ENCODE measurements at places on chromosomes 16 and 17.

GRCh38 chr17:2025622-2026309, 632 bp upstream of the RTN4RL1 start:
- no peak for DNase-seq

DNA sequence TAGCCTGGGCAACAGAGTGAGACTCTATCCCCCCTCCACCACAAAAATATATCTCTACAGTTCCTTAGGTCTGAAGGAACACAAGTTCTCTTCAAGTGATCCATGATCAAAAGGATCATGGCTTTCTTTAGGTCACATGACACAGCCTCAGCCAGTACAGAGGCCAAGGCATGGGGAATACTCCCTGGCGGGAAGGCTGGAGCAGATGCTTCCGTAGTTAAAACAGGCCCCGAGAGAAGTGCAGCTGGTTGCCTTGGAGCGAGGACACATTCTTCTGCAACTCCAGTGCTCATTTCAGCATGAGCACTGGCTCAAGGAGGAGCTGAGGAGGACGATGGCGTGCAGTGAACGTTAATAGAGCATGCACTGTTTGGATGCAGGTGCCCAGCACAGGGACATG, 13.5 kb downstream of the CDIP1 start:
- DNase-seq = no peak

DNA sequence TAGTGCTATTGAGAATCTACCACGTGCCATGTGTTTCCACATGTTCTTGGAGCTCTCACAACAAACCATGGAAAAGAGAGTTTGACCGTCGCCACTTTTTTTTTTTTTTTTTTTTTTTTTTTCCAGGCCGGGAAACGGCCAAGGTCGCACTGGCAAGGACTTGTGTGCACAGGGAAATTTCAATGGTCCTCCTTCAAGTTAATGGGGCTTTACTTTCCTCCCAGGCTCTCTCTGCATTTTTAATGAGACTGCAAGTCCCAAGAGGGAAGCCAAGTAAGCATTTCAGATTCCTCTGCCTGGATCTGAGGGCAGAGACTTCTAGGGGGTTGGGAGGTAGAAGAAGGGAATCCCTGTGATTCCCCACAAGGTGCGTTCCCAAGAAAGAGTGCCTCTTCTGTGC, 94.7 kb upstream of the MPHOSPH6 start:
- no peak for DNase-seq

DNA sequence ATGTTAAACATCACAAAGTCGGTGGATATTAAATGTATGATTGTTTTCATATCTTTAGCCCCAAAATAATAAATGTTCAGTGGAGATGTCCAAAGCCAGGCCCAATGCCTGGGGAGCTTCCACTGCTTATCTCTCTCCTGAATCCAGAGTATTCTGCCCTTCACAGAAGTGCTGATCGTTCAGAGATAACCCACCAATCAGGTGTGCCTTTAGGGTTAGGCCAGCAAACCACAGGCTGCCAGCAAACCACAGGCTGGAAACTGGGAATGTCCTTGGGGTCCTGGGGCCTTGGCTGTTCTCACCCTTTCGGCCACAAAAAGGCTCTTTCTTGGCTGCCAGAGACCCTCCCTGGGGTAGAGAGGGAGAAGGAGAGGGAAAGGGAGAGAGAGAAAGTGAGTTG, 33.9 kb downstream of the NXN start:
- DNase-seq = no peak

DNA sequence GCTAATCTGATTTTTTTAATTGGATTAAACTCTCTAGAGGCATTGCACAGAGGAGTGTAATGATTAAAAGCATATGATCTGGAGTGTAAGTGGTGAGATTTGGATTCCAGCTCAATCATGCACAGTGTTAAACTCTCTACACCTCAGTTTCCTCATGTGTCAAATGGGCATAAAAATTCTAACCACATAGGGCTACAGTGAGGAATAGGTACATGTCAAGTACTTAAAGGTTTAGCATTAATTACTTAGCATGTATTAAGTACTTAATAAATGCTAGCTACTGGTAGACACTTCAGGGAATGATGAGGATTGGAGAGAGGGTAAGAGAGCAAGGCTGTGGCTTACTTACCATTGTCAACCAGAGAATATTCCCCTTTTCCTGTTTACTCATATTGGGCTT, 17.1 kb downstream of the ERI2 start:
- no peak for DNase-seq

DNA sequence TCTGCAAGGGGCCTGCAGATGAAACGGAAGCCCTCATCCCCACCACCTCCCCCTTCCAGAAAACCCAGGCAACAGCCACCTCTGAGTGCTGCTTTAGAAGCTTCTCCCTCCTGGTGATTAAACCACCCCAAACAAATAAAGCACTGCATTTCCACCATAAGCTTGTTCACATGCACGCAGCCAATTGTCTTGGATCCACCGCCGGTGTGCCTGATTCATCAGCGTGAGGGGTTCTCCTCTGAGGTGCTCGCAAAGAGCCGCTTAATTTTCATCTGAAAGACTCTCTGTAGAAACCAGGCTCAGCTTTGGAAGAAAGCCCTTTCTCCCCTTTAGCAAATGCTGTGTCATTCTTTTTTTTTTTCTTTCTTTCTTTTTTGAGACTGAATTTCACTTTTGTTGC, 155.2 kb upstream of the EEF2KMT start:
- DNase-seq = no peak

DNA sequence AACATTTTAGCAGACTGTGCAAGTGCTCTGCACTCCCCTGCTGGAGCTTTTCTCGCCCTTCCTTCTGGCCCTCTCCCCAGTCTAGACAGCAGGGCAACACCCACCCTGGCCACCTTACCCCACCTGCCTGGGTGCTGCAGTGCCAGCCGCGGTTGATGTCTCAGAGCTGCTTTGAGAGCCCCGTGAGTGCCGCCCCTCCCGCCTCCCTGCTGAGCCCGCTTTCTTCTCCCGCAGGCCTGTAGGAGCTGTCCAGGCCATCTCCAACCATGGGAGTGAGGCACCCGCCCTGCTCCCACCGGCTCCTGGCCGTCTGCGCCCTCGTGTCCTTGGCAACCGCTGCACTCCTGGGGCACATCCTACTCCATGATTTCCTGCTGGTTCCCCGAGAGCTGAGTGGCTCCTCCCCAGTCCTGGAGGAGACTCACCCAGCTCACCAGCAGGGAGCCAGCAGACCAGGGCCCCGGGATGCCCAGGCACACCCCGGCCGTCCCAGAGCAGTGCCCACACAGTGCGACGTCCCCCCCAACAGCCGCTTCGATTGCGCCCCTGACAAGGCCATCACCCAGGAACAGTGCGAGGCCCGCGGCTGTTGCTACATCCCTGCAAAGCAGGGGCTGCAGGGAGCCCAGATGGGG, 3.1 kb downstream of the GAA start:
- no peak for DNase-seq

- DNase-seq = no peak
Measured at GRCh38 chr16:11175787-11176341, 80.1 kb downstream of the SOCS1 start.

DNA sequence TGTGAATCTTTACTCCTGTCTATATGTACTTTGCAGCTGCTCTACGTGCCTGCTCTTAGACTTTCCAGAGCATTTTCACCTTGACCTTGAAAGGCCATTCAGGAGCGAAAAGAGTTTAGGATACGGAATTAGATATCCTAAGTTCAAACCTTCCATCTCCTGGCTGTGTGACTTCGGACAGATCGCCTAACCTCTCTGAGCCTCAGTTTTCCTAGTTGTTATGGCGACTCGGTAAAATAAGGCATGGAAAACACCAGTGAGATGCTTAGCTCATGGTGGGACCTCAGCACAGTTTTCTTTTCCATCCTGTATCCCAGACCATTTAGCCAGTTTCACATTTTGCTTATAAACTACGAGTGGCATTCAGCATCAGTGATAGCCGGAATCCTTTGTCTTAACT, 233.7 kb downstream of the RBFOX1 start:
- DNase-seq = no peak

GRCh38 chr16:85204242-85205010, 92.2 kb upstream of the CIBAR2 start:
- DNase-seq = no peak

DNA sequence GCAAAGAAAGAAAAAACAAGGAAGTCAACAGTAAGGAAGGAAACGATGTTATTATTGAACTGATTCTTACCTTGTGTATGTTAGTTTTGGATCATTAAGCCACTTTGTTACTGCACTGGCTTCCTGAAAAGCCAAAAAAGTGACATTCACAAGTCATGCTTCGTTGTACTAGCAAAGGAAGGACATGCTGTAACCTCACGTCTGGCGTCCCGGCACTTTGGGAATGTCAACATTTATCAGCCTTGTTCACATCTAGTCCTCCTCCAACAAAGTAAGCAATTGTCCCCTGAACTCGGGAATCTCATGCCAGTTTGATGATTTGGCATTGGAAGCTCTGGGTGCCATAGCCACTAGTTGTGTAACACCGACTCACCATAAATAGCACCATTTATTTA, 731 bp upstream of the MKS1 start:
- no peak for DNase-seq

DNA sequence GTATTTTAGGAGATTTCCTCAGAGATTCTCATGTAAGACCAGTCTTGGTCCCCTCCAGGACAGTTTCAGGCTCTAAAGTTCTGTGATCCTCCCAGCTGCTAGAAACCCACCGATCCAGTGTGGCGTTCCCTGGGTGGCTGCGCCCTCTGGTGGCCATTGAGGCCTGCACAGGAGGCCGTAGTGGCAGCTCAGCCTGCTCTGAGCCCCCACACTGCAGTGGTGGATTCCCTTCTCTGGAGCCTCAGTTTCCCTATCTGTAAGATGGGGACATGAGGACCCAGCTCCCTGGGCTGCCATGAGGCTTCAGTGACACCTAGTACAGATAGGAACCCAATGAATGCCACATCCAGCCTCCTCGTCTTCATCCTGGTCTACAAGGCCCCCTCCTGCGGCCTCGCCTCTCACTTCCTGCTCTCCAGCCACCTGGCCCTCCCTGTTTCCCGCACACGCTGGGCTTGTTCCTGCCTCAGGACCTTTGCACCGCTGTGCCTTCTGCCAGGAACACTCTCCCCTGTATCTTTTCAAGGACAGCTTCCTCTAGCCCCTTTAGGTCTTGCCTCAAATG, 16.5 kb downstream of the CCDC102A start:
- DNase-seq = peak; percentile 47

GRCh38 chr16:50881331-50881830, 139.5 kb downstream of the CYLD start:
- DNase-seq = no peak

GRCh38 chr17:36921095-36921851, 16.0 kb upstream of the LHX1 start:
- DNase-seq = no peak

DNA sequence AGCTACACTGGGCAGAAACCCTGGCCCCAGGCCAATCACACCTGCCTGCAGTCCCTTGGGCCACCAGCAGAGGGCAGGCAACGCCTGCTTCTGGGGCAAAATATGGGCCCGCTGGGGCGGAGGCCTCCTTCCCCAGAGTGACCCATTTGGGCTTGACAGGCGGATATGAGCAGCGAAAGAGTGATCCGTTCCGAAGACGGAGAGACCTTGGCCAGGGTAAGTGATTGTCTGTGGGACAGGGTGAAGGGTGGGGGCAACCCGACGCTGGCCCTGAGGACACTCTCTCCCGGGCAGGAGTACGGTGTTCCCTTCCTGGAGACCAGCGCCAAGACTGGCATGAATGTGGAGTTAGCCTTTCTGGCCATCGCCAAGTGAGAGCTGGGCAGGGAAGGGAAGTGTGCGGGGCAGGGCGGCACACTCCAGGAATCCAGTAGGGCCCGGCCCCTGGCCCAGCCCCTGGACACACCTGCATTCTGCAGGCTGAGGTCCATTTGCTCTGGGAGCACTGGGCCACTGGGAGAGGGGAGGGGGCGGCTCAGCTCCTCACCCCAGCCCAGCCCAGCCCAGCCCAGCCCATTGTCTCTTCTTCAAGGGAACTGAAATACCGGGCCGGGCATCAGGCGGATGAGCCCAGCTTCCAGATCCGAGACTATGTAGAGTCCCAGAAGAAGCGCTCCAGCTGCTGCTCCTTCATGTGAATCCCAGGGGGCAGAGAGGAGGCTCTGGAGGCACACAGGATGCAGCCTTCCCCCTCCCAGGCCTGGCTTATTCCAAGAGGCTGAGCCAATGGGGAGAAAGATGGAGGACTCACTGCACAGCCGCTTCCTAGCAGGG, 3.5 kb upstream of the NHERF1 start:
- peak; percentile 78 for DNase-seq

GRCh38 chr17:66564992-66565465, 262.6 kb downstream of the PRKCA start:
- DNase-seq = no peak

DNA sequence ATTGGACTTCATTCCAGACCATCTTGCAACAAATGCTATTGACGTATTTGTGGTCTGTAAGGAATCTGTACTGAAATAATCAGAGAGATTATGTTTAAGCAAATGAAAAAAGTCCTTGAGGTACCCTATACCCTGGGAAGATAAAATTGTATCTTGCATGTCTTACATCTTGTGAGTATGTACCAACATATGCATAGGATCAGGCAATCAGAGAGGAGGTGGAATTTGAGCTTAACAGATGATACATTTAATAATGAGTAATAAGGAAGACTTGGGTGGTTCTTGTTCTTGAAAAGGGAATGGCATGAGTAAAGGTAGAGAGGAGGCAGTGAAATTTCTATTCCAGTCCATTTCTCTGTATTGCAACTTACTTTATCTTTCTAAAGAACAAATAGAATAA, 10.6 kb downstream of the MOSMO start:
- DNase-seq = no peak

- DNase-seq = no peak
Measured at GRCh38 chr17:47225911-47226688, 17.0 kb downstream of the MYL4 start.

- DNase-seq = no peak
Measured at GRCh38 chr17:48981927-48982539, 13.6 kb upstream of the GIP start.

GRCh38 chr17:5122586-5123342, 6.9 kb downstream of the USP6 start:
- DNase-seq = no peak

- no peak for DNase-seq
Measured at GRCh38 chr17:14080847-14081251, 11.5 kb downstream of the COX10 start.

GRCh38 chr17:62653002-62653825, 25.7 kb downstream of the MRC2 start:
- peak; percentile 90 for DNase-seq

DNA sequence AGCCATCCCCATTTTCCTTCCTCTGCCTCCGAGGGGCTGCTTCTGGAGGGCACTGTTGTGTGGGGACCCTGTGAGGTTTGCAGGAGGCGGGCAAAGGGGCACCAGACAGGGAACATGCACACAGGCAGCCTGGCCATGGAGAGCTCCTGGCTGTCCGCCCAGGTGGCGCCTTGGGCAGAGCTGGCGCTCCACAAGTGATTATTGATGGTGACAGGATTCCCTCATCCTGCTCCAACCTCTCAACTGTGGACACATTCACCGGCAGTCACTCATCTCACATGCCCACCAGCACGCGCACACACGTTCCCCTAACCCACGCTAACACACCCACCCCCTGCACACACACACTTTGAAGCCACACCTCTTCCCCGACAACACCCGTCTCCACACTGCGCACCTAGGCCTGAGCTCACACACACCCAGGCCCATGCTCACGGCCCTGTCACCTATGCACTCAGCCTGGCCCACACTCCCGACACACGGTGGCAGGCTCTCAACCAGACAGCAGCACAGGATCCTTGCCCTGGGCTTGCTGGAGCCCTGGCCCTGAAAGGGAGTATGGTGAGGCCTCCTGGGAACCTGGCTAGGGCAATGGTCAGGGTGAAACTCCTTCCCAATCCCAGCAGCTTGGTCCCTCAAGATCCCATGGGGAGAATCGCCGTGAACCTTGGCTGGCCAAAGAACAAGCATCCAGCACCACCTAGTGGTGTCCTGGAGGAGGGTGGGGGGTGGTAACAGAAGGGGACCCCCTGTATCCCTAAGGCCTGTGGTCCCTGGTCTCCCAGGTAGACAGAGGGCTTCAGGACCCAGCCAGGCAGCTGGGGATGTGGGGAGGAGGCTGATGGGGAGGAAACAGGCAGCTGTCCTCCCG, 3.6 kb downstream of the PNMT start:
- no peak for DNase-seq

All from NCI-H774 (cell line).